ENCODE measurements at places on chromosomes 16 and 17.

- no peak for DNase-seq
These were observed 291.7 kb upstream of the MAF start for GRCh38 chr16:79892278-79892677.

DNA sequence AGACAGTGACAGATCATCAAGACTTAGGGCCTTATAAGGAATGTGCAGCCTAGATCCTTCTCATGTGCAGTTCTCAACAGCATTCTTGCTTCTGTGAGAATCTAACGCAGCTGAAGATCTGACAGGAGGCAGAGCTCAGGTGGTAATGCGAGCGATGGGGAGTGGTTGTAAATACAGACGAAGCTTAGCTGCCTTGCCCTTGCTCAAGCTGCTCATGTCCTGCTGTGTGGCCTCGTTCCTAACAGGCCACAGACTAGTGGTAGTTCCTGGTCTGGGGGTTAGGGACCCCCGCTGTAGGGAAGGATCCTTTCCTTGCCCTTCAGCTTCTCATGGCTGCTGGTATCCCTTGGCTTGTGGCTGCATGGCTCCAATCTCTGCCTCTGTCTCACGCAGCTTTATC, 10.3 kb upstream of the NTN1 start:
- DNase-seq, result no peak

GRCh38 chr16:57203451-57203850, 17.3 kb downstream of the RSPRY1 start:
- no peak for DNase-seq

GRCh38 chr17:32504166-32504990, 17.6 kb downstream of the CDK5R1 start:
- no peak for DNase-seq

- no peak for DNase-seq
These were observed 98.4 kb upstream of the GSE1 start for GRCh38 chr16:85514598-85515318.

GRCh38 chr17:46737326-46737725, 81.2 kb downstream of the WNT3 start:
- DNase-seq, result no peak

- no peak for DNase-seq
These were observed 17.7 kb downstream of the SIAH1 start for GRCh38 chr16:48367441-48368049.

- DNase-seq, result no peak
These were observed 777.3 kb upstream of the EEF2KMT start for GRCh38 chr16:5874899-5875298.

- no peak for DNase-seq
These were observed 41.7 kb upstream of the JPH3 start for GRCh38 chr16:87560428-87561199.

- DNase-seq, result no peak
These were observed 71.8 kb downstream of the ABHD15 start for GRCh38 chr17:29495011-29495410.

- DNase-seq, result no peak
These were observed 14.5 kb downstream of the RPRML start for GRCh38 chr17:46964315-46965265.

- DNase-seq, result no peak
These were observed 33.9 kb downstream of the DCUN1D3 start for GRCh38 chr16:20866145-20866772.

- no peak for DNase-seq
These were observed 7.9 kb downstream of the SNAI3 start for GRCh38 chr16:88678224-88678979.

DNA sequence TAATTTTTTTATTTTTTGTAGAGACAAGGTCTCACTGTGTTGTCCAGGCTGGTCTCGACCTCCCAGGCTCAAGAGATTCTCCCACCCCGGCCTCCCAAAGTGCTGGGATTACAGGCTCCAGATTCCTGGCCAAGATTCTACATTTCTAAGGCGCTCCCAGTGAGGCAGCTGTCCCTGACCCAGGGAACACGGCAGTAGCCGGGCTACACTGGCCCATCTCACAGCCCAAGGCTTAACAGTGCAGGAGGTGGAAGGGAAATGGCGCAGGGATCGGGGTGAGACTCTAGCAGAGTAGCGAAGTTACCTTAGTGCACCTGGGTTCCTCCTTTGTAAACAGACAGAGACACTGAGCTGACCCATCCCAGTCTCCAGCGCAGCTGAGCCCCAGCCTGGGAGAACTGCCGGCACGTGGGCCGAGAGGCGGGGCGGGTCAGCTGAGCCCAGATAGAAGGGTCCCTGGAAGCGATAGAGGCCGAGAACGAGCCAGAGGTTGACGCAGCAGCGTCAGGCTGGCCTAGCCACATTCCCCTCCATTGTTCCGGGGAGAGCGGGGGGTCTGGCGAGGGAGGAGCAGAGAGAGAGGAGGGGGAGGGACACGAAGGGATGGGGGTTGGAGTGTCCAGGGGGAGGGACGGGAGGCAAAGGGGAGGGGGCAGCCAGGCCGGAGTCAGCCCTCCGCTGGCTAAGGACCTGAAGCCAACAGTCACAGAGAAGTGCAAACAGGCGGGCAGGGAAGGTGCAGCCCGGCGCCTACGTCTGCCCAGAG, 2.5 kb downstream of the CARHSP1 start:
- DNase-seq, result no peak

DNA sequence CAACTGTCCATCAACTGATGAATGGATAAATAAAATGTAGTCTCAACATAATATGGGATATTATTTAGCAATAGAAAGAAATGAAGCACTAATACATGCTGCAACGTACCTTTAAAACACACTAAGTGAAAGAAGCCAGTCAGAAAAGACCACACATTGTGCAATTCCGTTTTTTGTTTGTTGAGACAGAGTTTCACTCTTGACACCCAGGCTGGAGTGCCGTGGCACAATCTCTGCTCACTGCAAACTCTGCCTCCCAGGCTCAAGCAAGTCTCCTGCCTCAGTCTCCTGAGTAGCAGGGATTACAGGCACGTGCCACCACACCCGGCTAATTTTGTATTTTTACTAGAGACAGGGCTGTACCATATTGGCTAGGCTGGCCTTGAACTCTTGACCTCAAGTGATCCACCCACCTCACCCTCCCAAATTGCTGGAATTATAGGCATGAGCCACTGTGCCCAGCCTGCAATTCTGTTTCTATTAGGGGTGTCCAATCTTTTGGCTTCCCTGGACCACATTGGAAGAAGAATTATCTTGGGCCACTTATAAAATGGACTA, 40.1 kb downstream of the SCNN1B start:
- DNase-seq, result no peak

DNA sequence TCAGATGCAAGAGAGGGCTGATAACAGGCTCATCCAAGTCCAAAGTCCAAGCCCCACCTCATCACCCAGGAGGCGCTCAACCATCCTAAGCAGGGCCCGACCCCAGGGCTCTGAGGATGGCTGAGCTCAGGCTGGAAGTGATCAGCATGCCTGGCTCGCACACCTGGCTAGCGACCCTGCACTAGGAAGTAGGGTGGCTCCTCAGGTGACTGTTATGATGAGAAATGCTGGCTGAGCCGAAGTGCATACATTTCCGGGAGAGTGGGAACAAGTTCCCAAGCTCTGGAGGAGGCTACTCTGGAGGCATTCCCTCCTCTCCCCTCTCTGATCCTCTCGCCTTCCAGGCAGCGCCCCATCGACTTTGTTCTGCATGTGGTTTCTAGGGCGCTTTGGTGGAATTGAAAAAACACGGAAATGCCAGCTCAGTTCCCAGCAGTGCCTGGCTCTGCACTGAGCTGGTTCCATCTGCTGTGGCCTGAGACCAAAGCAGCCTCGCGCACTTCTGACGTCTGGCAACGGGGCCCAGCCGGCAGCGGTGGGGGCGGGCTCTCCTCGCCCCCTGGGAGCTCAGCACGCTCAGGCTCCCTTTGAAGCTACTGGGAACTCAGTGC, 130.3 kb downstream of the IRF8 start:
- no peak for DNase-seq

DNA sequence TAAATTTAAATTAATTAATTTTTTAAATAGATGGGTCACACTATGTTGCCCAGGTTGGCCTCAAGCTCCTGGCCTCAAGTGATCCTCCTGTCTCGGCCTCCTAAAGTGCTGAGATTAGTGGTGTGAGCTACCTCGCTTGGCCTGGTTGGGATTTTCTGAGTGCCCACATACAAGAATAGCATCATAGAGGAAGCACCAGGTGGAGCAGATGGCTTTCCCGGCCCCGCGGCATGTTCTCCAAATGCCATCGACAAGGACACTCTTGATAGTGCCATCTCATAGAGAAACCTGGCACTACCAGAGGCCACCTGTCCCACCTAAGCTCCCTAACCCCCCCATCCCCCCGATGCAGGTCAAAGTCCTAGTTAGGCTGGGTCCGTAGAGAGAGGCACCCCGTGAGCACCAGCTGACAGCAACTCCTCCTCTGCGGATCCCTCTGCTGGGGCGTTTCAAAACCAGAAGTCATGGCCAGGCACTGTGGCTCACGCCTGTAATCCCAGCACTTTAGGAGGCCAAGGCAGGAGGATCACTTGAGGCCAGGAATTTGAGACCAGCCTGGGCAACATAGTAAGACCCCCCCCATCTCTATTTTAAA, 65.9 kb downstream of the DNAH3 start:
- DNase-seq, result no peak

DNA sequence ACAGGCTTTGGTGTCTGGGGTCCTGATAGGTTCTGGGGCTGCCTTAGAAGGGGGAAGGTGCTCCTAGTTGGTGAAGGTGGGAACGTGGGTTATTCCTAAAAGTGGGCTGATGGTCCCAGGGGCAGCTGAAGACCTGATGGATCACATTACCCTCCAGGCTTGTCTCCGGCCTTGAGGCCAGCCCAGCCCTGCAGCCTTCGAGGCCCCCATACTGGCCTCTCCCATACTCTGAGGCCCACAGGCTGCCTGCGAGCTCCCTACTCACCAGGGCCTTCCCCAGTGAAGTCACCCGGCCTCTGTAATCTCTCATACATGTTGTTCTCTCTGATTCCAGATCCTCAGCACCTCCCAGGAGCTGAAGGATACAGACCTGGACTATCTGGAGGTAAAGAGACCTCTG, 2.7 kb downstream of the RNF112 start:
- DNase-seq, result no peak

- DNase-seq, result no peak
These were observed 50.0 kb downstream of the CYB5B start for GRCh38 chr16:69474408-69474807.

DNA sequence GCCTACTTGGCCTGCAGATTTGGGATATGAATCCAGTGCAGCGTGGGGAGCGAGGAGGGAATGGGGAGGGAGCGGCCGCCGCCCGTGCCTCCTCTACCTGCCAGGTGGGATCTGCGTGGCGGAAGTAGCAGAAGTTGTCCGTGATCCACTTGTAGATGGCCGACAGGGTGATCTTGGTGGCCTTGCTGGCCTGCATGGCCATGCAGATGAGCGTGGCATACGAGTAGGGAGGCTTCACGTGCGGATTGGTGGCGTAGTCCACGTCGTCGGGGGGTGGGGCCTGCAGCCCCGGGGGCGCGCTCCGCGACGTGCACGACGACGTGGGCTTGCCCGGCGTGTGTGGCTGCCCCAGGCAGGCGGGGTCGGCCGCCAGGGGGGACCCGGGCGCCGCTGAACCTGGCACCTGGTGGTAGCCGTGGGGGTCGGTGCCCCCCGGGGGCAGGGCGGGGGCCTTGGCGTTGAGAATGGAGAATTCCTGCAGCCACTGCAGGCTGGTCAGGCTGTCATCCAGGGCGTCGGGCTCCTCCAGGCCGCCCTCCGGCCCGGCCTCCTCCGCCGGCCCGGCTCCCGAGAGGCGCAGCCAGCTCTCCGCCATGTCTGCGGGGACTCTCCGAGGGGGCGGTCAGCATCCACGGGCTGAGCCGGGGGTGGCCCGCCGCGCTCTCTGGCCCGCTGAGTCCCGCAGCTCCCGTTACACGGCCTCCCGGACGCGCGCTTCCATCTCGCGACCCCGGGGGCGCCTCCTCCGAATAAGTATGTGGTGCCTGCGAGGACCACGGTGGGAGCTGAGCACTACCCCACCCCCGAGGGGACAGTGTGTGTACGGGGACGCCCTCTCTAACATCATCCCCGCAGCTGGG, 1.0 kb downstream of the FOXJ1 start:
- DNase-seq, result no peak

GRCh38 chr17:61009663-61010062, 332.0 kb downstream of the BCAS3 start:
- DNase-seq, result no peak

DNA sequence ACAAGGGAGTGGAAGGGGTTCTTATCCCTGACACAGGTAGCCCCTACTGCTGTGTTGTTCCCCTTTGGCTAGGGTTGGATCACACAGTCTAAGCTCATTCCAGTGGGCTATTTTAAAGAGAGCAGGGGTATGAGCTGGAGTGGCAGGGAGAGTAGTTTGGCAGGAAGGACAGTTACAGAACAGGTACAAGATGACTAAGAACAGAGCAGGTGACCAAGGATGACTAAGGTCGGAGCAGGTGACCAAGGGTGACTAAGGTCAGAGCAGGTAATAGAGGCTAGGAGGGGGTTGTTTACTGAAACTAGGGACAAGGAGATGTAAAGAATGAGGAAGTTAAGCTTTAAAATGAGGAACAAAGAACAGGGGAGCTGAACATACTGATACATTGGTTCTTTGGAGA, 58.8 kb downstream of the UTP18 start:
- no peak for DNase-seq

GRCh38 chr16:86886651-86887050, 308.3 kb downstream of the FOXL1 start:
- no peak for DNase-seq

DNA sequence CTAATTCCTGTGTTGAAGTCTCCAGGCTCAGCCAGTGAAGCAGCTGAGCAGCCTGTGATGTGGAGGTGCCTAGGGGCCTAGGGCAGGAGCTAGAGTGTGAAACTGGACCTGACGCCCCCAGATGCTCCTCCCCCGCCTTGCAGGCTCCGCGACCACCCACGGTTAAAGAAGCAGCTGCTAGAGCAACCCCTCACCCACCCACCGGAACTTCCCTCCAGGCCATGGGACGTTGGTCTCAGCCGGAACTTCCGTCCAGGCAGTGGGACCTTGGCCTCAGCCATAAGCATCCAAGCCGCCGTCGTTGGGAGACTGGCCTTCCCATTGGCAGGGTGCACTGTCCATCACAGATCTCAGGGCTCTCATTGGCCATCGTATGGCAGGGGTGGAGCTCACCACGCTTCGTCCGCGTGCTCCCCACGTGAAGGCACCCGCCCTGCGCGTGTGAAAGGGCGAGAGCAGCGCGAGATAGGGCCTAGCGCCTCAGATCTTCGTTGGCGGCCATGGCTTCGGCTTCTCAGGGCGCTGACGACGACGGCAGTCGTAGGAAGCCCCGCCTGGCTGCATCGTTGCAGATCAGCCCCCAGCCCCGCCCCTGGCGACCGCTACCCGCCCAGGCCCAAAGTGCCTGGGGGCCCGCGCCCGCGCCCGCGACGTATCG, at the start of gene ADAD2:
Gene ADAD2 (plus strand): TSS at position 427 of the 658 bp plus-strand sequence. CDS start 74 bp downstream, at position 501.
- DNase-seq, result no peak

DNA sequence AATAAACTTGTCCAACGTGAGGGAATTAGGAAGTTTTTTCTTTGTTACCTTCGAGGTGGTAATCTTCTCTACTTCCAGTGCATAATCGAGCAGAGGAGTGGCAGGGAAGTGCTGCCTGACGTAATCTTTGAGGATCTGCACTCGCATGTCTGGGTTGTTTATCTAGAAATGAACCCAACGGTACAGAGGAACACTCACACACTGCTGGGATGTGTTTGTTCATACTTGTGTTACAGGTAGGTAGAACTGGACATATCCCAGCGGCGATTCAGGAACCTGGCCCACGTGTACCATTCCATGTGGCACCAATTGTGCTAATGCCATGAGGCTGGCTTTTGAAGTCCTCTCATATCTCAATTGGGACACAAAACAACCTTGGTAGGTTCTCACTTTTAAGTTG, 4.2 kb upstream of the KLHL11 start:
- no peak for DNase-seq
